ENCODE measurements at places on chromosomes 3 and 15. TPM values are rescaled to one million over a fixed set of nuclear protein-coding genes. Genes with fewer than 3 reads are reported as not detected.

MST1R gene
- polyA plus RNA-seq: 106 TPM

ZNF620 gene
- polyA plus RNA-seq: 0.35 TPM

CCR8 gene
- not detected for polyA plus RNA-seq

GAP43 gene
- polyA plus RNA-seq: not detected

SCN5A gene
- 0.24 TPM for polyA plus RNA-seq

LRRC2 gene
- polyA plus RNA-seq: 0.51 TPM

SERPINI2 gene
- polyA plus RNA-seq: not detected

CNTN4 gene
- polyA plus RNA-seq: not detected

C3orf22 gene
- not detected for polyA plus RNA-seq

ADGRG7 gene
- 0.06 TPM for polyA plus RNA-seq

- DNase-seq: no peak
These were observed 39.5 kb downstream of the ANP32A start for GRCh38 chr15:68781217-68781616.

DNA sequence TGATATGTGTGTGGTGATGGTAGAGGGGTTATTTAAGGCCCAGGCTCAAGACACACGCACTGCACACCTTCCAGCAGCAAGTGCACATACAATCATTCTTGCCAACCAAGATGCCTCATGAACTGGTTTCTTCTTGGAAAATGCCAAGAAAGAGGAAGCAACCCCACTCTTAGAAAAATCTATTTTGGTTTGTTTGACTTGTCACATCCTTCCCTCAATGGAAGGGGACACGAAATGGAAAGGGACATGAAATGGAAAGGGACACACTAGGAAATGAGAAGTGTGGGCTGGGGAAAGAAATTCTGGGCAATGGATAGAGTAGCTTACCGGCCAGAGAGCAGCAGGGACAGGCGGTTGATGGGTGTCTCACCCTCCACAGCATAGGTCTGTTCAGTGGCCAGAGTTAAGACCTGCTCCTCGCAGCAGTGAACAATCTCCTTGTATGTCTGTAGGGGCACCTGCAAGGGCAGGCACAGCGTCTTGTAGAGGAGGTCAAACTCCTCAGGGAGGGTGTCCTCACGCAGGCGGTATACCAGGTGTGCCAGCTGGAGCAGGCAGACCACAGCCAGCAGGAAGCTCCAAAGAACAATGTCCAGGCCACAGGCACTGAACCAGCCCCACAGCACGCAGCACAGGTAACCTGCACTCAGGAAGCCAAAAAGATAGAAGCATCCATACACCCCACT lies 640 bp downstream of the POPDC2 start:
- no peak for DNase-seq

DNA sequence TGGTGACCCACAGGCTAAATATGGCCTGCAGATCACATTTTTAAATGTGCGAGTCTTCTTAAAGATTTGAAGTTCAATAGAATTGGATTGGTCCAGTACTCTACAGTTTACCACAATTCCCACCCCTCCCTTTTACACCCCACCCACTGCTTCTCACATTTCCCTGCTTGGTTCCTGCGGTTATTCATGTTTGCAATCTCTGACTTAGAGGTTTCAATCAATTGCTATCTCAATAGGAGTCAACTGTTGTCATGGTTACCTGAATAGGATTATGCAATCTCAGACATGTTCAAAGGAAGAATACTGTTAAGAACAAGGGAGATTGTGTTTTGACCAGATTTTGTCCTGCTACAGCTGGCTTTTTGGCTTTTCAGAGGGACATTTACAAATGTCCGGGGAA lies 4.9 kb upstream of the C3orf49 start:
- DNase-seq: no peak

DNA sequence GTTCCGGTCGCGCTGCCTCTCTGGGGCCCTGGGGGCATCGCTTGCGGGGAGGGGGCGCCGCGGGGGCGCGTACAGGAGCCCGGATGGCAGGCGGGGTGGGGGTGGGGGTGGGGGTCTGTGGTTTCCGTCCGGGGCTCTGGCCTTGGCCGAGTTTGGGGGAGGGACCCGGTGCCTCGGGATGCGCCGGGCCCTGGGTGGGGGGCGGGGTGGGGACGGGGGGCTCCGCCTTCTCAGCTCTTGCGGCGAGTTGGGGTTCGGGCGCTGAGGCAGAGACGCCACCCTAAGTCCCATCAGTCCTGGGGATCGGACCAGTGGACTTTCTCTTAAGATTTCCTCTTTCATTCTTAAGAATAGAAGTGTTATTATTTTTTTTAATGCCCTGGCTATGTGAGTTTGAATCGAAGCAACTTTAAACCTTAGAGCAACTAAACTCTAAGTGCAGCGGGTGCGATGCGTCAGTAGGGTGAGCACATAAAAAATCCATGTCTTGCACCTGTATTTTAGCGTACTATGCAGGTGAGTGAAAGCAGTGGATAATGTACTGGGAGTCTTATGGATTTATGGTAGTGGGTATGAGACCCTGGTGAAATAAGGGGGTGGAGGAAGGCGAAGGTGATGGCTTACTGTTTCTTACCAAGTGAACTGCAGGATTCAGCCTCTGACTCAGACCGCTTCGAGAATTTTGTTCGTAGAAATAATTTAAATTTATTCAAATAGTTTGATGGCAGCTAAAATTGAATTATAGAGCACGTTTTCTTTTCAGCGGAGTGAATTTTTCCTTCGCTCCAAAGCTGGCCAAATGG lies 762 bp downstream of the CTNNB1 start:
- DNase-seq: no peak

GRCh38 chr3:78021710-78022109 lies 981.8 kb downstream of the ROBO2 start:
- no peak for DNase-seq

DNA sequence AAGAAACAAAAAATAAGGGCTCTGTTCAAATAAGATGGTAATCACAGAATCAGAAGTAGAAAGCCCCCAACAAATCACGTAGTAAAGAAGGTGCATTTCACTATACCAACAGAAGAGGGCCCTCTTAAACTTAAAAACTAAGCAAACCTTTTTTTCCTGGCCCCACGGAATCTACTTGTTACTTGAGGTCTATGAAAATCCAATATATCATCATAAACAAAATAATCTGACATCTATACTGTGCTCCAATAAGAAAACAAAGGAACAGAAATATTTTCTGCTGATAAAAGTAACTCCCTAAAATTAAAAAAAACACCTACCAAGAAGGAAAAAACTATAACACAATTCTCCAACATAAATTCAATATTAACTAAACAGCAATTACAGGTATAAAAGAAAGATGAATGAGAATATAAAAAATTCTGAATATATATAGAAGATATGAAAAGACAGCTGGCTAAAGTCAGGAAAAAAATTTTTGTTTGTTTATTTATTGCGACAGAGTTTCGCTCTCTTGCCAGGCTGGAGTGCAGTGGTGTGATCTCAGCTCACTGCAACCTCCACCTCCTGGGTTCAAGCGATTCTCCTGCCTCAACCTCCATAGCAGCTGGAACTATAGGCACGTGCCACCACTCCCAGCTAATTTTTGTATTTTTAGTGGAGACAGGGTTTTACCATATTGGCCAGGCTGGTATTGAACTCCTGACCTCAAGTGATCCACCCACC lies 81.8 kb downstream of the CLASP2 start:
- DNase-seq: no peak

GRCh38 chr15:101280007-101280406 lies 2.7 kb upstream of the SELENOS start:
- DNase-seq: no peak

GRCh38 chr3:13186435-13186815 lies 113.2 kb upstream of the IQSEC1 start:
- DNase-seq: no peak

GRCh38 chr3:71241981-71242560 lies 341.5 kb downstream of the FOXP1 start:
- no peak for DNase-seq

DNA sequence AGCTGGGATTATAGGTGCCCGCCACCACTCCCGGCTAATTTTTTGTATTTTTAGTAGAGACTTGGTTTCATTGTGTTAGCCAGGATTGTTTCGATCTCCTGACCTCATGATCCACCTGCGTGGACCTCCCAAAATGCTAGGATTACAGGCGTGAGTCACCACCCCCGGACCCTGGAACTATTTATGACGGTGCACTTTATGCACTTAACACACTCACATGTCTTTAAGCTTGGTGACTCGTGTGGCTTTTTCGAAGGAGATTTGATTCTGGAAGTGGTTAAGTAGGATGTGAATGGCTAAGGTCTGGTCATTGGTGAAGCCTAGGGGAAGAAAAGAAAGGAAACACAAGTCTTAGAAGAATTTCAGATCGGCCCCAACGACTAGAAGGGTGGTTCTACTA lies 20.3 kb downstream of the BBS4 start:
- DNase-seq: no peak

DNA sequence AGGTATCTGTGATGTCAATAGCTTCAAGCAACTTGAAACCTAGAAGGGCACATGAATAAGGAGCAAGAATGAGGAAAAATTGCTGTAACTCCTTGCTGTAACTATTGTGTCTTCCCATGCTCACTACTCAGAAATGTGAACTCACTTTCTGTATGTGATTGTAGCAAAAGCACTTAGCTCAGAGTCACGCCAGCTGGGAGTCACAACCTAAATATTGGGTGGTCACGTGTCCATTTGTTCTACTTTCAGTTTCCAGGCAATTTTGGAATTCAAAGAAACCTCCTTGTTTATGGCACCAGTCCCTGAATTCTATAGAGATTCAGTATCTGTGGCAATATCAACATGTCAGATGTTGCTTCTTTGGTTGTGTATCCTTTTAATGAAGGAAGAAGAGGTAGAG lies 241.6 kb upstream of the AZI2 start:
- DNase-seq: no peak

GRCh38 chr15:56295433-56295832 lies 51.8 kb upstream of the RFX7 start:
- no peak for DNase-seq

DNA sequence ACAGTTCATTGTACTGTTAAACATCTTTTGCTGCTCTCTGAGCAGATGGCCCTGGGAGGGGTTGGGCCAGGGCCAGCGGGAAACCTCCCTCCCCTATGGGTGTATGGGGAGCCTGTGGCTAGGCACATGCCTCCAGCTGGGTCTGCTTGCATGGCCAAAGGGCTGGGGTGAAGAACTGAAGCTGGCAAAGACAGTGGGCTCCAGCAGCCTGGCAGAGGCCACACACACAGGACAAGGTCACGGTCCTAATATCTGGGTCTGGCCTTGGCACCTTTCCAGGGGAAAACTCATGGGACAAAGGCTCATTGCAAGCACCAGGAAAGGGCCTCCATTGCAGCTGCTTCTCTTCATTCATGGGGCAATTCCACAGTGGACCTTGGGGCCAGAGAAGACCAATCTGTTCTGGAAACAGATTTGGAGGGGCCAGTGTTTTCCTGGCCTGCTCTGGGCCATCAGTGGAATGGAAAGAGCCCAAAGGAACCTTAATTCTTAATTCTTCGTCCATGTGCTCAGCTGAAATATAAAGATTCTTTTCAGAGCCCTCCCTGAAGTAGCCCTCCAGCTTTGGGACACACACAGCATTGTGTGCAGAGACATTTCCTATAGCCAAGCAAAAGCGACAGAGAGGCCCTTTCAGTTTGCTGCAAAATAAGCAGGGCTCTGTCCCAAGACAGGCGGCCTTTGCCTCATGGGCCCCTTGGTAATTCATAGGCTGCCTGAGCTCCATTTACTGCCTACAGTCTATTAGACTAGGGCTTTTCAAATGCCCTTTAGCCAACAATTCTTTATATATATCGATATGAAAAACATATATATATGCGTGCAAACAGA lies 11.3 kb upstream of the LIMD1 start:
- no peak for DNase-seq

GRCh38 chr3:61078048-61078752 lies 173.1 kb downstream of the FHIT start:
- no peak for DNase-seq

DNA sequence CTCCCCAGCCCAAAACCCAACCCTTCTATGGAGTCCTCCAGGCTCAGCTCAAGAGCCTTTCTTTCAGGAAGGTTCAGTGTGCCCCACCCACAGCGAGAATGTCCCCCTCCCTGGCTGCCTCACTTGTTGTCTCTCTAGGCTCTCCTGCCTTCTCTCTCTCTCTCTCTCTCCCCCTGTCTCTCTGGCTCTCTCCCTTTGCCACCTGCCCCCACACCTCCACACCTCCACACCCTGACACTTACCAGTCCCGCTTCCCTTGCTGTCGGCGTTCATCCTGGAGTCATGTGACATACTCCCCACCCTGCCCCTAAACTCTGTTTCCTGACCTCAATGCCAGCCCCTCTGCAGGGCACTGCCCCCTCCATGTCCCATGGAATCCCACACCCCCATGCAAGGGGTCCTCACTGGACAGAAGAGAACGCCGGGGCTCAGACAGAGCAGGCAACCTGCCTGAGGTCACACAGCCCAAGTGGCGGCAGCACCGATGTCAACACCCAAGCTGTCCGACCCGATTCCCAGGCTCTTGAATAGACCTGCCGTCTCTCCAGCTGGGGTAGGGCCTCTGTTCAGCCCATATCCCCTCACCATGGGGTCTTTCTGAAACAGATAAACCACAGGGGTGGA lies 28.5 kb upstream of the SLC6A6 start:
- DNase-seq: no peak

Measured in keratinocyte (primary cell).